ENCODE measurements at places on chromosomes 12 and 14.
A peak's percentile ranks its signal among the peaks of the same experiment; 100 is the strongest.

GRCh38 chr12:76450690-76451089 lies 102.5 kb upstream of the BBS10 start:
- no peak for DNase-seq

GRCh38 chr14:104137297-104138097 lies 890 bp upstream of the KIF26A start:
- peak; percentile 38 for DNase-seq

- no peak for DNase-seq
These were observed 164.3 kb upstream of the PLEKHA5 start for GRCh38 chr12:18965203-18965602.

- DNase-seq, result no peak
These were observed 5.3 kb upstream of the HIF1A start for GRCh38 chr14:61690039-61690438.

DNA sequence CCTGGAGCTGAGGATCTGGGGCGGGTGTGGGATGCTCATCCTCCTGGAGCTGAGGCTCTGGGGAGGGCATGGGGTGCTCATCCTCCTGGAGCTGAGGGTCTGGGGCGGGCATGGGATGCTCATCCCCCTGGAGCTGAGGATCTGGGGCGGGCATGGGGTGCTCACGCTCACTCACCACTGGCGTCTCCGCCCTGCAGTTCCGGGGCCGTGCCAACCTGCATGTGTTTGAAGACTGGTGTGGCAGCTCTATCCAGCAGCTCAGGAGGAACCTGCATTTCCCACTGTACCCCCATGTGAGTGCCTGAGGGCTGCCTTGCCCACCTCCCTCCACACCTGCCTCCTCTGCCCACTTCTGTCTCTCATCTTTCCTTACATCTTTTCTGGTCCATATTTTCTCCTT lies 84.4 kb downstream of the B4GALNT3 start:
- no peak for DNase-seq

DNA sequence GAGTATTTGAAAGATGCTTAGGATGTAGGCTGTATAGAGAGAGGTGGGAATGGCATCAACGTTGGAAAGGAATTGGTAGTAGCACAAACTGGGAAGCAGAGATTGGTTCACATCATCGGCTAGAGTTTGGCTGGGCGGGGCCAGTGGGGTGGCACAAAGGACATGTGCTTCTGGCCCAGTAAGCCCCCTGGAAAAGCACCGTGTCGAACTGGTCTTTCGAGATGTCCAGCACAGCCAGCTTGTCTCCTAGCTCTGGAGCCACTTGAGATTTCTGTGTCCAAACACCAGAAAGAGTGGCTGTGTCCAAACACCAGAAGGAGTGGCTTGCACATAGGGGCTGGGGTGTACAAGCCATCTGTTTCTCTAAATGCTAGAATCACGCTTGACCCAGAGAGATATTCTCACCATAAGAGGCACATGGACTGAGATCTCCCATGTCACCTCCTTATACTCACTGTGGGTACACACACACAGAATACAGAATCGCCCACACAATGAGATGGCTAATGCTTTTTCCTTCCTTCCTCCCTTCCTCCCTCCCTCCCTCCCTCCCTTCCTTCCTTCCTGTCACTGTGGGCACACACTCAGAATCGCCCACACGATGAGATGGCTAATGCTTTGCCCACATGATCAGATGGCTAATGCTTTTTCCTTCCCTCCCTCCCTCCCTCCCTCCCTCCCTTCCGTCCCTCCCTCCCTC lies 41.8 kb upstream of the KCNK13 start:
- no peak for DNase-seq

DNA sequence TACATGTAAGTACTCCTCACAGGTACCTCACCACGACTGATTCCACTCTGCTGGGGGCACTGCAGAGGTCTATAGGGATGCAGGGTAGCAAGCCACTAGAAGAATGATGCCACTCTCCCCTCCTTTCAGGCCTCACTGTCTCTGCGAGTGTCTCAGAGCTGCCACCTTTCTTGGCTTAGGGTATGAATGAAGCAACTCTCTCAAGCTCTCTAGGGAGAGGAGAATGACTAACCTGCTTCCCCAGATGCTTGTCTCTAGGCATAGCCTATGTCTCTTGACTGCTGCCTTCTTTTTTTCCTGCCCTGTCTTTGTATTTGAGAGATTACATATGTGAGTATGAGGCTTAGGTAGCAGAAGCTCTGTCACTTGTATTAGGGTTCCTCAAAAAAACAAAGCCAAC lies 566.5 kb upstream of the ATP2B1 start:
- DNase-seq, result no peak

DNA sequence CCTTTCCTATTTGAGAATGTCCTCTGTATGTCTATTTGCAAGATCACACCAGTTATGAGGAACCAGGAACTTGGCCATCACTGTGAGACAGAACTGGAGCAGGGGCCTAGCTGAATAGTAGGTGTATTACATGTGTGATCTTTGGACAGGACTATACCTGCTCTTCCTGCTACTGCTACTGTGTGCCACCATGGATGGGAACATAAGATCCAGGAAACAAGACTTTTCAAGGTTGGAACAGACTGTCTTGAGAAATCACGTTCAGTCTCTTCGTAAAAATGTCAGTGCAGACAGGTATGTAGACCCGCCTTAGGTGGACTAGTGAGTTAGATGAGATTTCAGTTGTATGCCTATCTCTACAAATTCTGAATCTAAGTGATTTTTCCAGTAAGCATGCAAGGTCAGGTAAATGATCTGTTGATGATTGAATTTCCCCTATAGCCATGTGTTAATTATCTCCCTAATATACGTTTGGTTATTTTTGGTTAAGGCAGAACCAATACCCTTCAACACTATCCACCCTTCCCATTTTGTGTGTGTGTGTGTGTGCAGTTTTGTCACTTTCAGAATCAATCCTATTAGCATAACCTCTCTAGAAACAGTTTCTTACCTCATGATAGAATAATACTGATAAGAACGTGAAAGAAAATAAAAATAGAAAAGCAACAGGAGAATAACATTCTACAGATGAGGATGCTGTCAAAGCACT lies 7.1 kb downstream of the A2M start:
- DNase-seq, result no peak

DNA sequence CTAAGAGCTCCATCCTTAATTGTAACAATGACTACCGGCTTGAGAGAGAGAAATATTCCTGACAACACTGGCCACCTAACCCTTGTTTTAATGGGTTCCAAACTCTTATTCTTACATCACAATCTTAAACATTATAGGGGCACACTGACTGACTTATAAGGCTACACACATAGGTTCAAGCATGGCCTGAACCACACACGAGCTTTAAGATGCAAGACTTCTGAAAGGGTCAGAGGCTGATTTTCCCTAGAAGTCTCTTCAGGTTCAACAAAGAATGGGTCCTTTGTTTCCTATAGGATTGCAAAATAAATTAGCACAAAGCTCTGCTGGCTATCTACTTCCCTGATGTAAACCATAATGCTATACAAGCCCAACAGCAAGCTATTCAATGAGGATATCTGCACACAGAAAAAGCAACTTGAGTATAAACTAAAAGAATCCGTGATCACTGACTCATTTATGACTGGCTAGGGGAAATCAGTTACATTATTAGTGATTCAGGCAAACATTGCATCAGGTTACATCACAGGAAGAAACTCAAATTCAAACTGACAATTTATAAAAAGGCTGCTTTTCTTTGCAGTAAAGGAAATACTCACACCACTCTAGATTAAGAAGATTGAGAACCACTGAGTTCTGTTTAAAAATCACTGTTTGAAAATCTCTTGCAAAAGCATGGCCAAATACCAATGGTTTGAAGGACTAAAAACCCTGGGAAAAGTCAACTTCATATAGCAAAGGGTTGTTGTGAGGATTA lies 8.5 kb downstream of the BTG1 start:
- no peak for DNase-seq

DNA sequence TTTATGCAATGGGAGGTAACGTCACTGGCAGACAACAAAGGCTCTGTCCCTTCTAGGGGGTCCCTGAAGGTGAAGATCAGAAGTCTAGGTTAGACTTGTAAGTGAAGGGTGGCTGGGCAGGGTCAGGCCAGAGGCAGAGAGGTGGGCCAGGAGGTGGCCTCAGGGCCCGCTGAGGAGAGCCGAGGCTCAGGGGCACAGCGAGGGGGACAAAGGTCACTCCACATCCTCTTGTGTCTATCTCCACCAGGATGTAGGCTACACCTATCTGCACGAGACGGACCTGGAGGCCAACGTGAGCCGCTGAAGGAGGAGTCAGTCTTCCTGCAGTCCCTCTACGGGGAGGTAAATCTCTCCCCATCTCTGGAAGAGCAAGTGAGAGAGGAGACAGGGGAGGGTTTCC lies 20.3 kb downstream of the KRT85 start:
- DNase-seq, result no peak

DNA sequence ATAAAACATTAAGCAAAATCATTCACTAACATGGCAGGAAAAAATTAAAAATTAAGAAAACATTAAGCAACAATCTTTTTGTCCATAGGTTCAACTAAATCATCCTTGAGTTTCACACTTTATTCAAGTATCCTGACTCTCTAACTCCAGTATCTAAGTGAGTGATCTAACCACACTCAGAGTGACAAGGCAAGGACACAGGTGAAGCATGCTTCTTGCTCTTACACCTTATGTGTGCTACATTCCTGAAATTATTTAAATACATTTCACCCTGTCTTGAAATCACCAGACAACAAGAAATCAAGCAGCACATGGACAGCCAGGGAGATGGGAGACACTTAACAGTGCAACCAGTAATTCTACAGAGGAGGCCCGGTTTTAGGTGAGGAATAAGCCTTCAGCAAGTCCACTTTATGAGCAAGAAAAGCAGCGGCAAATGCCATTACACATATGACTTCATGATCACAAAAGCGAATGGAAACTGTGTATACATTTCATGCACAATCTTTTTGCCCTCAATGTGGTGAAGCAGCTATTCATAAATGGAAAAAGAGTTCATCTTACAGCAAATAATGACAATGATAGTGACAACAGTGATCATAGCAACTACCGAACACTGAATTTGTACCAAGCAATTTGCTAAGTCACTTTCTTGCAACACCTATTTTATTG lies 37.4 kb downstream of the PHLDA1 start:
- DNase-seq, result no peak

Data from activated CD4-positive, alpha-beta T cell treated with anti-CD3 and anti-CD28 coated beads for 24 hours (primary cell).